ENCODE measurements at places on chromosomes 16 and 17.

DNA sequence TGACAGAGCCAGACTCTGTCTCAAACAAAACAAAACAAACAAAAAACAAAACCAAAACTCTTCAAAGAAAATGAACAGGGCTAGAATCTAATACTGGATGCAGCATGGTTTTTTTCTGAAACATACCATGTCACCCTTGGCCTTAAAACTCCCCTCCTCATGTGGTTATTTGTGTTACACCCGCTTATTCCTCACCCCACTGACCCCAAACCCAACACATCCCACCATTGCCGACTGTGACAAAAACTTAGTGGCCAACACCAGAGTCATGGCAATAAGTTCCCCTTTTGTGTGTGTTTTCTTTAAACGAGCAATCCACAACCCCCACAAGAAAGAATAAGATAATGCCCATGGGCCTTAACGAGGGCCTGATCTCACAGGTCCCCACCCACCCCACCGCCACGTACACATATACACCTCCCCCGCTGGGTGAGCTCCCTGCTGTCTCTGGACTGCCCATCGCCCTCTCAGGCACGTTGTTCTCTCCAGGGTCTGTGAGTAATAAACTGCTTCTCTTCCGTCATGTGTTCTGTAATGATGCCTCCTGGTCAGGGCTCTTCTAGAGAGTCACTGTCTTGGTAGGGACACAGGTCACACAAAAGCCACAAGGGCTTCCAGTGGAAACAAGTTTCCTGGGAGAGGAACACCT lies 16.8 kb upstream of the ENGASE start:
- no peaks in the 10 kb centered on the region for H3K27me3 ChIP-seq
- H3K4me1 ChIP-seq = no peaks in the 10 kb centered on the region
- no peak overlapping the region for H3K27ac ChIP-seq
- DNase-seq = no peak

GRCh38 chr17:7435676-7436555 lies 681 bp downstream of the TMEM102 start:
- peak overlapping the region; percentile 93 for H3K27ac ChIP-seq
- peak overlapping the region; percentile 81 for H3K4me3 ChIP-seq
- H3K4me1 ChIP-seq = peaks cover 21% of the 10 kb centered on the region

GRCh38 chr16:11263737-11264136 lies 5.4 kb downstream of the TNP2 start:
- no peak for DNase-seq
- no peaks in the 10 kb centered on the region for H3K27me3 ChIP-seq
- H3K36me3 ChIP-seq = no peaks in the 10 kb centered on the region

DNA sequence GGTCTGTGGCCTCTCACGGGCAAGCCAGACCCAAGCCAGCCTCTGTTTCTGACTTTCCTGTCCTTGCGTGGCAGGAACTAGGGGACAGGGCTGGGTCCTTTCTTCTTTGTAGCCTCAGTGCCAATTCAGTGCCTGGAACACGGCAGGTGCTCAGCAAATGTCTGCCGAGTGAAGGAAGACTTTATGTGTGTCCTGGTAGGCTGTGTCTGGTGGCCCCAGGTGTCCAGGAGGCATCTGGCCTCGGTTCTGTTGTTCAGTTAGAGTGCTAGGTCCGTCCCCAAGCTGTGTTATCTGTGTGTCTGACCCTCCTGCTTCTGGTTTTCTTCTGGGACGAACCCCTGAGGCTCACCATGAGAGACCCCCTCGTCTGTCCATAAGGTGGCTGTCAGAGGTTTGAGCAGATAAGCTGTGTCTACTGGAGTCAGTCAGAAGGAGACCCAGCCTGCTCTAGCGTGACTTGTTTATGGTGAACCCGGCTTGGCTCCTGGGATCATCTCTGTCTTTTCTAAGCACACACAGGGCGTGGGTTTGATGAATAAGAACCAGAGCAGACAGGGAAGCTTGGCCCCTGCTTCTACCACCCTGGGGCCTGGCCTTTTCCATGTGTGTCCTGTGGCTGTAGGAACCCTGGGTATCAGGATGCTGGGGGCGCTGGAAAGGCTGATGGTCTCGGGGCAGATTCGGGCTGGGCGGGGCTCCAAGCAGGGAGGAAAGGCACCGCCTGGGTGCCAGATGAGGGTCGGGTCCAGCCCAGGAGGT lies 39.3 kb downstream of the ENGASE start:
- H3K27me3 ChIP-seq = peaks cover 88% of the 10 kb centered on the region
- H3K27ac ChIP-seq = no peak overlapping the region
- no peak overlapping the region for H3K4me3 ChIP-seq
- no peak for DNase-seq
- no peaks in the 10 kb centered on the region for H3K4me1 ChIP-seq

GRCh38 chr16:1468426-1468810 lies 6.4 kb downstream of the CLCN7 start:
- H3K36me3 ChIP-seq = no peaks in the 10 kb centered on the region
- peak overlapping the region; percentile 63 for H3K27ac ChIP-seq
- H3K4me3 ChIP-seq = no peak overlapping the region
- H3K4me1 ChIP-seq = no peaks in the 10 kb centered on the region
- H3K27me3 ChIP-seq = no peaks in the 10 kb centered on the region

GRCh38 chr16:85948616-85949265 lies 49.8 kb downstream of the IRF8 start:
- no peak overlapping the region for H3K4me3 ChIP-seq
- no peaks in the 10 kb centered on the region for H3K4me1 ChIP-seq
- H3K27ac ChIP-seq = no peak overlapping the region
- no peak for DNase-seq
- no peaks in the 10 kb centered on the region for H3K27me3 ChIP-seq
- no peaks in the 10 kb centered on the region for H3K36me3 ChIP-seq

- no peak overlapping the region for H3K27ac ChIP-seq
- no peaks in the 10 kb centered on the region for H3K4me1 ChIP-seq
Observed at GRCh38 chr17:33990943-33991706, 264.0 kb upstream of the CCL2 start.

- DNase-seq = no peak
- H3K4me3 ChIP-seq = no peak overlapping the region
Observed at GRCh38 chr17:19287651-19288050, 50.5 kb downstream of the EPN2 start.

DNA sequence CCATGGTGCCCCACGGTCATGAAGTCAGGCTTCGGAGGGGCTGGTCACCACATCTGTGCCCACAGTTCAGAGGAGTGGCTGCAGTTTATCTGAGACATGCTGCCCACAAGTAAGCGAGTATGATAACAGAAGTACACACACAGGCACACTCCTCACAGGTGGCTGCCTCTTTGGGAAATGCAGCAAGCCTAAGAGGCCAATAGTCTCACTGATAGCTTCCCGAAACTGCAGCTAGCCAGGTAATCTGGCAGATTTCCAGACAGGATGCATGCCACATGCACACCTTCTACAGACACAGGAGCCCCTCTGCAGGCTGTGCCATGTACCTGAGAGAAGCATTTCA lies 12.6 kb upstream of the GFOD2 start:
- no peaks in the 10 kb centered on the region for H3K27me3 ChIP-seq
- no peak for DNase-seq
- no peaks in the 10 kb centered on the region for H3K4me1 ChIP-seq
- H3K36me3 ChIP-seq = no peaks in the 10 kb centered on the region
- H3K4me3 ChIP-seq = no peak overlapping the region
- H3K27ac ChIP-seq = no peak overlapping the region

GRCh38 chr16:86324320-86324719 lies 186.0 kb upstream of the FOXF1 start:
- no peaks in the 10 kb centered on the region for H3K36me3 ChIP-seq
- no peak overlapping the region for H3K27ac ChIP-seq
- peaks cover 73% of the 10 kb centered on the region for H3K27me3 ChIP-seq
